ENCODE measurements at places on chromosomes 3 and 15. TPM values are rescaled to one million over a fixed set of nuclear protein-coding genes. Genes with fewer than 3 reads are reported as not detected.

GRCh38 chr3:124793054-124793739 is 62.9 kb downstream of the UMPS start:
- no peak overlapping the region for H3K4me3 ChIP-seq
- no peaks in the 10 kb centered on the region for H3K36me3 ChIP-seq
- H3K27ac ChIP-seq: no peak overlapping the region
- H3K27me3 ChIP-seq: no peaks in the 10 kb centered on the region
- H3K4me1 ChIP-seq: peaks cover 1% of the 10 kb centered on the region

DNA sequence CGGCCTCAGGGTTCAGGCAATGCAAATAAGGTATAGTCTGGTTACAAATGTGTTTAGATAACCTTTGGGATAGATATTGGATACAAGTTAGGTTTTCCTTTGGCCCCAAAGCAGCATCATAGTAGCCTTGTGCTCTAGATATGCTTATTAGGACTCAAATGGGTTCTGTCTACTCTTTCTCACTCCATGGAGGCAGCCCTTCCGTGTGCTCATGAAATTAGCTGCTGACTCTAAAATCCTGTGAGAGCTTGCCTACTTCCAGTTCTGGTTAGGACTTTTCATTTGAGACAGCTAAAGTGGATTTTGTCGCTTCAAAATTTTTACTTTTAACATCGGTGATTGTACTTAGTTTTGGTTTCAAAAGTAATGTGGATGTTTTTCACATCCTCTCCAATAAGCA is 1.6 kb downstream of the CDV3 start:
- H3K4me3 ChIP-seq: peak overlapping the region; percentile 91
- H3K27ac ChIP-seq: peak overlapping the region; percentile 98
- H3K4me1 ChIP-seq: peaks cover 24% of the 10 kb centered on the region

DNA sequence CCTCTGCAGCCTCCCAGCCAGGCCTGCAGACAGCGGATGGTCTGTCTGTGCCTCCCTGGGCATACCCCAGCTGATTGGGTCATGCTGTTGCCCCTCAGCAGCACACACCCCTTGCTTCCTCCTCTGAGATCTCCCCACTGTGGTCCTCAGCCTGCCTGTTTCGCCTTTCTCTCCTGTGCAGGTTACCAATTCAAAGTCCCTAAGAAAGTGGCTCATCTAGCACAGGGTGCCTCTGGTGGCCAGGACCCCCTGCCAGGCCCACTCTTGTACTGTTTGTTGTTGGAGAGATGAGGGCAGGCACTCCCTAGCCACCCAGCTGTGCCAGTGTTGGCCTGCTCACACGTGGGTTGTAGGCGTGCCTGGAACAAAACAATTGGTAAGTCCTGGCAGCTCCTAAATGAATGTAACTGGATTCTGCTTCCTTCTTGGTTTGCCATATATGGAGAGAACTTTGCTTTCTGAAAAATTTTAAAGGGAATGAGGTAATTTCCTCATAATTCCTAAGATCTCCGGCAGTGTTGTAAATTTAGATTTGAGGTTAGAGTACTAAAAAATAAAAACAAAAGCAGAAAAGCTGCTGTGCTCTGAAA is 213.2 kb upstream of the IL12A start:
- no peaks in the 10 kb centered on the region for H3K36me3 ChIP-seq
- no peak for DNase-seq
- H3K27ac ChIP-seq: no peak overlapping the region
- H3K4me1 ChIP-seq: peaks cover 5% of the 10 kb centered on the region

DNA sequence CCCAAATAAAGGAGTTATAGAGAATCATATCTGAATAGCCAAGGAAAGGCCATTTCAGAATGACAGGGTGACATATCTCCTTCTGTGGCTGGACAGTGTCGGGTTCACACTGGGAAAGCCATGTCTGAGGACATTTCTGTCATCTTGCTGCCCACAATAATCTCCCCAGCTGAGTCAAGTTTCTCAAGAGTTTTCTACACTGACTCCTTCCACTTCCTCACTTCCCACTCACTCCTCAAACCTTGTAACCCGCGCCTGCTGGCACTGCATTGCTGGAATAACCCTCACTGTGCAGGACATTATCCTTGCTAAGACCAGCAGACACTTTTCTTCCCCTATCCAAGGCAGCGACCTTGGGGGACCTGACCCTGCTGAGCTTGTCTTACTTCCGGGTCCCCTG is 5.3 kb upstream of the INSYN1 start:
- H3K27me3 ChIP-seq: no peaks in the 10 kb centered on the region
- H3K4me3 ChIP-seq: no peak overlapping the region
- H3K36me3 ChIP-seq: no peaks in the 10 kb centered on the region
- no peak for DNase-seq

- no peak overlapping the region for H3K27ac ChIP-seq
- no peaks in the 10 kb centered on the region for H3K36me3 ChIP-seq
- DNase-seq: no peak
- H3K27me3 ChIP-seq: no peaks in the 10 kb centered on the region
- no peak overlapping the region for H3K4me3 ChIP-seq
- no peaks in the 10 kb centered on the region for H3K4me1 ChIP-seq
Measured at GRCh38 chr3:64379221-64379620, 154.0 kb upstream of the PRICKLE2 start.

DNA sequence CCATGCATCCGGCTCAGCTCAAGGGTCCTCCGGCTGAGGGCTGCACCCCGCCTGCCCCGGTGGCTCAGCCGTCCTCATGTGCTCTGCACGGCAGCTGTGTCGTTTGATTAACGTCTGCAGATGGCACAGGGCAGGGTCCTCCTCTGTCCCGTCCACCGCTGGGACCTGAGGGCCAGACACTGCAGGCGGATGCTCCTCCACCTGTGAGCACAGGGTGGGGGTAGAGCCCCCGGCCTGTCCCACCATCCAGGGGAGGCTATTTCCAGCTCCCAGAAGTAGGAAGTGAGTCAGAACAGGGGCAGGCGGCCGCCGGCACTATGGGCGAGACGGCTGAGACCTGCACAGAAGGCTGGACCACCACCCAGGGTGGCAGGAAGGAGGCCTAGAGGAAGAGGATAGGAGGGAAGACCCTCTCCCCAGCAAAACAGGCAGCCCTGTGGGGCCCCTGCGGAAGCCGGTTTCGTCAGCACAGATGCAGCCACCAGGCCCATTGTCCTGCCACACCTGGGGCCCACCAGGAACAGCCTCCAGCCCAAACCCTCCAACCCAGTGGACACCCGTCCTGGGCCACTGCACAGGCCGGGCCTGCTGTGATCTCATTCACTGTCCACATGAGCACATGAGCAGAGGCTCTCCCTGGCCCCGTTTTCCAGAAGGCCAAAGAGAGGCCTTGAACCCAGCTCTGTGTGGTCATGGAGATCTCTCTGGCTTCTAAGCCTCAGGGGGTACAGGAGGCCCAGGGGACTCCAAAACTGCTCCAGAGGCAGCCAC is 12.6 kb upstream of the PLXND1 start:
- H3K27me3 ChIP-seq: no peaks in the 10 kb centered on the region
- peaks cover 26% of the 10 kb centered on the region for H3K4me1 ChIP-seq
- H3K36me3 ChIP-seq: no peaks in the 10 kb centered on the region
- DNase-seq: no peak
- no peak overlapping the region for H3K27ac ChIP-seq

CSPG4 gene
- polyA plus RNA-seq: 4.4 TPM

DUOX1 gene
- 2.8 TPM for polyA plus RNA-seq

CASR gene
- 0.30 TPM for polyA plus RNA-seq

ZNF662 gene
- 11.2 TPM for polyA plus RNA-seq

PCOLCE2 gene
- polyA plus RNA-seq: 15.4 TPM
